Osteocyte (in vitro differentiated cells): ENCODE measurements at places on chromosomes 13 and 19. TPM values are rescaled to one million over a fixed set of nuclear protein-coding genes. Genes with fewer than 3 reads are reported as not detected.

DNA sequence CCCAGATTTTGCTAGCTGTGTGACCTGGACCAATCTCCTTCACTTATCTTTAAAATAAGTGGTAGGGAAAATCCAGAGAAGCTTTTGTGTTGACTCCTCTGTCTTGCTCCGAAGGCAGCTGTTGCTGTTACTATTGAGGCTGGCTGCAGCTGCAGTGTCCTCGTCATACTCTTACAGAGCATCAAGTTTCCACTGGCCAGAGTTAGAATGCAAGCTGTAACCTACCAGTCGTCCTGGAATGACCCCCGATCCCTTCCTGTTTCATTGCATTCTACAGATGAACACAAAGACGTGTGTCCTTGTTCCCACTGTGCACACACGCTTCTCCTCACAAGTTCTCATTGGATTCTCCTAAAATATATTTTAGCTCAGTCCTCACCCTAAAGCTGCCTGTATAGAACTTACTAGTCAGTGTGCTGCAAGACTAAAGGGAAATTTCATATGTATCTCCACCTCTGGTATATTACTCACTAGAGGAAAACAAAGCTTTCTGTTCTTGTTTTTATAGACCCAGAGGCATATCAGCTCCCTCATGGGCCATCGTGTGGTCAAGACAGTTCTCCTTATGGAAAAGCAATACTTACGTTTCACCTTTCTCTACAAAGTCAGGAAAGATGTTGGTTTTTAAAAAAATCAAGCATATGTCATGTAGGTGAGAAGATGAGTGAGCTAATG lies 589.8 kb downstream of the LMO7 start:
- DNase-seq = no peak

GRCh38 chr13:33968520-33969507 lies 150.9 kb downstream of the RFC3 start:
- no peak for DNase-seq

GRCh38 chr19:50381881-50382729 lies 2.0 kb upstream of the POLD1 start:
- DNase-seq = no peak

GRCh38 chr19:43782689-43783231 lies 2.0 kb upstream of the KCNN4 start:
- DNase-seq = no peak

- DNase-seq = no peak
Observed at GRCh38 chr13:43732726-43733125, 54.0 kb downstream of the ENOX1 start.

GRCh38 chr13:33855371-33855895 lies 37.5 kb downstream of the RFC3 start:
- DNase-seq = no peak

DNA sequence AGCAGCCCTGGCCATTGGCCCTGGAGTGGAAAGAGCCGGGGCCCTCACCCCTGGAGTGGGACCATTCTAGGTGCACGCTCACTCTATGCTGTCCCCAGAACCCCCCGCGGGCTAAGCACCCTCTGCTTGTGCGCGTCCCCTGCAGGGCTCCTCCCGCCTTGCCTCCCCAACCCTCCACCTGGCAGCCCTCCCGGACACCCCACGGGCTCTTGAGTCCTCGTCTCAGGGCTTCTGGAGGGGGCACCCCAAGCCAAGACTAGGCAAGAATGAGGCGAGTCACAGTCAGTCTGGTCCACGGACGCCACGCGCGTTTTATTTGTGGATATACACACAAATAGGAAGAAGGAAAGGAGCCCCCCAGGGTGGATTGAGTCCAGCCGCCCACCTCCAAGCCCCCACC lies 7.0 kb upstream of the TMEM161A start:
- DNase-seq = no peak

DNA sequence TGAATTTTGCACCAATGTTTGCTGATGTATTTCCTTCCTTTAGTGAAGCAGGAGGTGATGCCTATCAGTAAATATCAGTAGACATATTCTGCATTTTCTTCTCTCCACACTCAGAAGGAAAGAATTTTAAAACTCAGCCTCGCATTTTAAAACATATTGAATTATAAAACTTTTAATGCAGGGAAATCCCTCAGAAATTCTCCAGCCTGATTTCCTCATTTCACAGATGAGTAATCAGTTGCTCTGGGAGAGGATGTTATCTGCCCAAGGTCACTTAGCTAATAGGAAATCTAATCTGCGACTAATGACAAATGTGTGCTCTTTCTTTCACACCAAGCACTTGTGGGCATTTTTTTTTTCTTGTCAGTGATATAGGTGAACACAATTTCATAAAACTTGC lies 320.6 kb downstream of the ITGBL1 start:
- DNase-seq = no peak

GRCh38 chr19:19077103-19077502 lies 13.3 kb downstream of the SLC25A42 start:
- DNase-seq = no peak

DNA sequence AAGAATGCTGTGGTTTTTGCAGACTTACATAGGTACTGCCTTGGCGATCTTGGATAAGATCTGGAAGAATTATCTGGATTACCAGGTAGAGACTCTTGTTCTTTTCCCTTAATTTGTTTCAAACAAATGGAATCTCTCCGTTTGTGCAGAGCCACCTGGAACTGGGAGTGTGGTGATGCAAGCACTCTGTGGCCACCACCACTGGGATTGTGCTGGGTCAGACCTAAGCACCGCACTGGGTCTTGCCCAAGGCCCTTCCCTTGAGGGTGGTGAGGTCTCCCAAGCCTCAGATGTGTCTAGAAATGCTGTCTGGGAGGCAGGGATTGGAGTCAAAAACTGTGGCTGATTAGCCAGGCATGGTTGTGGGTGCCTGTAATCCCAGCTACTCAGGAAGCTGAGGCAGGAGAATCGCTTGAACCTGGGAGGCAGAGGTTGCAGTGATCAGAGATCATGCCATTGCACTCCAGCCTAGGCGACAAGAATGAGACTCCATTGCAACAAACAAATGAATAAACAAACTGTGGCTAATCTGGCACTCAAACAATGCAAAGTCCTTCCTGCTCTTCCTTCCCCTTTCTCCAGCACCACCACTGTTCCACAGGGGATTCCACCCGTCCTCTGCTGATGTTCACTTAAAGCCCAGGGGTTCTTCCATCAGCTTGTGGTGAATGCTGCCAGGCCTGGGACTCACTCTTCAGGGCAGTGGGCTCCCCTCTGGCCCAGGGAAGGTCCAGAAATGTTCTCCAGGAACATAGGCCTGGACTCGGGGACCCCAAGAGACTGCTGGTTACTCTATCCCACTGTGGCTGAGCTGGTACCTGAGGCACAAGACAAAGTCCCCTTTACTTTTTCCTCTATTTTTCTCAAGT lies 10.8 kb upstream of the CEACAM1 start:
- DNase-seq = peak; percentile 66

- DNase-seq = no peak
Observed at GRCh38 chr13:30572859-30573275, 44.9 kb upstream of the USPL1 start.

GRCh38 chr13:21871919-21872318 lies 201.0 kb downstream of the FGF9 start:
- DNase-seq = no peak

DNA sequence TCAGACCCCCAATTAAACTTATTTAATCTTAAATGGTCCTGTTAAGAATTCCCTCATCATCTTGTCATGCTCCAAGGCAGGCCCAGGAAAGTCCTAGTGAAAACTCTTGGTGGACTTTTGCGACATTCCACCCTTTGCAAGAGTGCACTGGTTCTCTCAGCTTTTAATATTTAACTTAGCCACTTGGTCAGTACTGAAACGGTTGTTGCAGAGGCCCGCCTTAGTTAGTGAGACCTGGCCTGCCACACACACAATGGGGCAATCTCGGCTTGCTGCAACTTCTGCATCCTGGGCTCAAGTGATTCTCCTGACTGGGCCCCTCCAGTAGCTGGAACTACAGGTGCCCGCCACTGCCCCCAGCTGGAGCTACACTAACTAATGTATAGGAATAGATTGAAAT lies 1366.0 kb downstream of the UQCRFS1 start:
- DNase-seq = no peak

GRCh38 chr19:6278740-6279619 lies 795 bp downstream of the MLLT1 start:
- no peak for DNase-seq

DNA sequence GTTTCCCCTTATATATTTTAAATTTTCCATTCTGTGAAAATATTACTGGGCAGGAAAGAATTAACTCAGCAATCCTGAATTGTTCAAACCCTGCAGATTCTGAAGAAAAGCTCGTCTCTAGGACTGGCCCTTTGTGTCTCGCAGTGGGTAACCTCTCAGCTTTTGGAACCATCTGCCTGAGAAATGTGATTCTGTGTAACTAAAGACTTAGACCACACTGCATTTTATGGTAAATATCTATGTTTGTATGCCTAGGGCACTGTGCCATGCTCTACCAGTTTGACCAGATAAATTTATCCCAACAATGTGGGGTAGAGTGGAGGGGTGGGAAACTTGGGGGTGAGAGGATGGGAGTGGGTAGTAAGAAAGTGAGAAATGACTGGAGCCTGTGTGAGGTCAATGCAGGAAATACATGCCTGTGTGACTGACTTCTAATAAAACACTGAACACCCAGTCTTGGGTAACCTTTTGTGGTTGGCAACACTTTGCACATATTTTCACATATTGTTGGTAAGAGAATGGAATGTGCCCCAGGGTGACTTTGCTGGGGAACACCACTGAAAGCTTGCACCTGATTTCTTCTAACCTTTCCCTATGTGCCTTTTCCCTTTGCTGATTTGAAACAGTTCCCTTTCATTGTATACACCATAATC lies 1181.9 kb downstream of the OLFM4 start:
- DNase-seq = no peak

The SYT3 gene
- 0.29 and 0.38 TPM in 2 replicates for total RNA-seq

The ZNF555 gene
- total RNA-seq = 5.9 and 10.6 TPM in 2 replicates

The CARS2 gene
- 57.1 and 62.2 TPM in 2 replicates for total RNA-seq

The ABCA7 gene
- 16.7 and 17.8 TPM in 2 replicates for total RNA-seq

The YJU2 gene
- total RNA-seq = 21.0 and 21.7 TPM in 2 replicates

The KLK6 gene
- not detected in 2 replicates for total RNA-seq

The S1PR4 gene
- total RNA-seq = not detected in 2 replicates

The ERICH4 gene
- total RNA-seq = not detected in 2 replicates
